Anterior cingulate cortex (tissue), 58 donors: ENCODE measurements at places on chromosomes 12 and 14.

DNA sequence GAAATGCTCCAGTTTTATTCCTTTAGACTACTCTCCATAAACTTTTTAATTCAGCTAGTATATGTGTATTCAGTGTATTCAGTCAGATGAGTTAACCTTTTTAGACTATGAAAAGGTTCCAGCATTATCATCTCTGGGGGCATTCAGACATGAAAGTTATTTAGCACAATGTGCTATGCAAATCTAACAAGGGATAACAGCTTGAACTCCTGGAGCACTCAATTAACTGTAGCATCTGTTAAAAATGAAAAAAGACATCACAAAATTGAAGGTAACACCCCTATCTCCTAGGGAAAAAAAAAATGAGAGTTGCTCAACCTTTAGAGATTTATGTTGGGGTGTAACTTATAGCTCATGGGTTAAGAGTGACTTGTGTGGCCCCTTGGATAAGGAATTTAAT is 211.5 kb downstream of the PHLDA1 start:
- no peak for DNase-seq

GRCh38 chr12:44509471-44509870 is 366.6 kb downstream of the NELL2 start:
- no peak for DNase-seq

- DNase-seq: no peak
These were observed 18.9 kb downstream of the CNTN1 start for GRCh38 chr12:40711121-40711520.

DNA sequence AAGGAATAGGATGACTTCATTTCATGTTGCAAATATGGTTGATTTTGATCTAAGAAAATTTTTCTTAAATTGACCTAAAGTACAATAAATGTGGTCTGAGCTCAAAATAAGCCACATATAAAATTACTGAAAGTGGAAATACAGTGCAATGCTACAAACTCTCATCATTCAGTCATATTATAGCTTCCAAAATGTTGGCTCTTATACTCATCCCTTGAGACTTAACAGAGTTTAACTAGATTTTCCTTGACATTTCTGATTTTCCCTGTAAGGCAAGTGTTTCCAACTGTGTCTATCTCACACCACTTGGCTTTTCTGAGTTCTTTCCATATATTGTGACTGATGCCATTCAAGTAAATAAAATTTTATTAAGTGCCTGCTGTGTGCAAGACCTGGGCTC is 123.7 kb upstream of the NTF3 start:
- DNase-seq: no peak

- DNase-seq: no peak
These were observed 107.7 kb upstream of the IFNG-AS1 start for GRCh38 chr12:67881565-67881964.

DNA sequence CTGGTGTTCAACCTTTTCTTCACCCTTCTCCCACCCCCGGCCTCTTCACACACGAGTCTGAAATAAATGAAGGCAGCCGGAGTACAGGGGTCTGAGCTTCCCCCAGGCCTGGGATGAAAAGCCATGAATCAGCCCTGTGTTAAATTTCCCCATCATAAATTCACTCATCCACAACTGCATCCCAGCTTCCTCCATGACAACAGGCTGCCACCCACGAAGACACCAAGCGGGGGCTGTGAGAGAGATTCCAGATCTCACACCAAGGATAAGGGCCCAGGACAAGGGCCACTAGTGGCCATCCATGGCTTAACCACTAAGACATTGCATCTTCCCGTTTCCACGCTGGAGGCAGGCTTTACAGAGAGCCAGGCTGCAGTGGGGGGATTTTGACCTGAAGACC is 93.9 kb upstream of the NCOR2 start:
- DNase-seq: no peak

GRCh38 chr12:92695056-92695455 is 7.7 kb upstream of the PLEKHG7 start:
- DNase-seq: no peak

DNA sequence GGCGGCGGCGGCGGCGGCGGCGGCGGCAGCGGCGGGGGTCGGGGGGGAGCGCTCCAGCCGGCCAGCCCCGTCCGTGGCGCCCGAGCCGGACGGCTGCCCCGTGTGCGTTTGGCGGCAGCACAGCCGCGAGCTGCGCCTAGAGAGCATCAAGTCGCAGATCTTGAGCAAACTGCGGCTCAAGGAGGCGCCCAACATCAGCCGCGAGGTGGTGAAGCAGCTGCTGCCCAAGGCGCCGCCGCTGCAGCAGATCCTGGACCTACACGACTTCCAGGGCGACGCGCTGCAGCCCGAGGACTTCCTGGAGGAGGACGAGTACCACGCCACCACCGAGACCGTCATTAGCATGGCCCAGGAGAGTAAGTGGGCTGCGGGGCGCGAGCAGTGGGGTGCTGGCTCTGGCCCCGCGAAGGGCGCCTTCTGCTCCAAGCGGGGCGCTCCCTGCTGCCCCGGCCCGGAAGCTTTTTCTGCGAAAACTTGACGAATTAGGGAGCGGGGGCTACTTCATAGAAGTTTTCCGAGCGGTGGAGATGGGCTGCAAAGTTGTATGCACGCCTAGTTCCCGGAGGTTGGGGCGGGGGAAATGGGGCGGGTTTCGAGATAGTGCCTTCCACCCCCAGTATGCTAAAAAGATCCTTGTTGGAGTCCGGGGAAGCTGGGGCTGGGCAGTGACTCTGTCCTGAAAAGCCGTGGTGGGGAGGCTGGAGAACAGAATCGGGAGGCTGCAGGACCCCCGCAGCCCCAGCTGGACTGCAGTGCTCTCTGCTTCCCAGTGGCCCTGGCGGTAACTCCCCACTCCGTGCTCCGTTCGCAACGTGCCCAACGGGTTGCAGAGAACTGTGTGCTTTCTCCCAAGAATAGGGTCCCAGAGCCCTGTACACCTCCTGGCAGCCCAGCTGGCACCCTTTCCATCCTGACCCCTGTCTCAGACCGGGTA is 751 bp downstream of the GDF11 start:
- peak; percentile 40 for DNase-seq

GRCh38 chr12:25757037-25757665 is 201.3 kb upstream of the RASSF8 start:
- no peak for DNase-seq

DNA sequence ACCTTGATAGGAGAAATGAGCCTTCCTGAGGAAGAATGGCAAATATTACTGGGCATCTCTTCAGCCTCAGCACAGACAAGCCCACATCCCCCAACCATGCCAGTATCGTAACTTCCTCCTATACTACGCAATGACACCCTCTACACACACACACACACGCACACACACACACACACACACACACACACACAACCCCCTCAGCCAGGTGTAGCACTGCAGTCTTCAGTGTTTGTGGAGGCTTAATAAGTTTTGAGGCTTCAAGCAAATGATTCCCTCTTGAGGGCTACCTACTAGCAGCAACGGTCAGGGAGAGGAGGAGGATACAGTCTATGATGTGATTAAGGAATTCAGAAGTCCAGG is 1.6 kb downstream of the DGKA start:
- DNase-seq: no peak

DNA sequence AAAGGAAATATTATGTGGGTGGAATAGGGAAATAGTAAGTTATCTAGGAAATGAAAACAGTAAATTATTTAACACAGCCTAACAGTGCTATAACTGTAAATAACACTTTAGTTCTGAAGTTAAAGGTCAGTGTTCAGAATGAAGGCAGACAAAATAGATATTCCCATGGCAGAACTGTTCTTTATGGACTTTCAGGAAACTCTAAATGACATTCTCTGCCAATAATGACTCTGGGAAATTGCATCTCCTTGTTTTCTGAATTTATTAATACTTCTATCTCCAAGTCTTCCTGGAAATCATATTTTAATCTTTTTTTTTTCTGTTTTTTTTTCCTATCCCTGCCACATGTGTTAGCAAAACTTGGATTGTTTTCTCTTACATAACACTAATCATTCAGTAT is 101.4 kb downstream of the PDE3A start:
- DNase-seq: no peak
